CD8-positive, alpha-beta memory T cell (primary cell): ENCODE measurements at places on chromosomes 2 and 18.

DNA sequence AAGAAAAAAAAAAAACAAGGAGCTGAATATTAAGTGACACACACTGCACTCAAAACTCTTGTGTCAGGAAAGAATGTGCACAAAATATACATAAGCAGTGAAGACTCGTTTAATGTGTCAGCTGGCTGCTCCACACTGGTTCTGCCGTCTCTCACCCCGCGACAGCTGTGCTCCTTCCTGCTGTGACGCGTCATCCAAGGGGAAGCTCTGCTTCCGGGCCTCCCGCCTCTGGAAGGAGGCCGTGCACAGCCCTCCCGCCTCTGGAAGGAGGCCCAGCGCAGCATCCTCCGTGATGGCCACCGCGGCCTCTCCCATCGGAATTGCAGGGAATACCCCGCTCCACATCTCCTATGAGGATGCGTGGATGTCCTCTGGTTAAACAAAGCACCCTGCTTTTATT, 151.0 kb downstream of the HDAC4 start:
- DNase-seq, result no peak

GRCh38 chr2:206160125-206160806, 571 bp downstream of the EEF1B2 start:
- no peak for DNase-seq

GRCh38 chr2:205494537-205495235, 187.6 kb upstream of the NRP2 start:
- DNase-seq, result no peak

- no peak for DNase-seq
These were observed 179.1 kb downstream of the ERBB4 start for GRCh38 chr2:212359425-212360067.

GRCh38 chr2:181991171-181991885, 5.7 kb downstream of the PPP1R1C start:
- DNase-seq, result no peak

- DNase-seq, result no peak
These were observed 62.9 kb upstream of the CYRIA start for GRCh38 chr2:16728351-16729136.

DNA sequence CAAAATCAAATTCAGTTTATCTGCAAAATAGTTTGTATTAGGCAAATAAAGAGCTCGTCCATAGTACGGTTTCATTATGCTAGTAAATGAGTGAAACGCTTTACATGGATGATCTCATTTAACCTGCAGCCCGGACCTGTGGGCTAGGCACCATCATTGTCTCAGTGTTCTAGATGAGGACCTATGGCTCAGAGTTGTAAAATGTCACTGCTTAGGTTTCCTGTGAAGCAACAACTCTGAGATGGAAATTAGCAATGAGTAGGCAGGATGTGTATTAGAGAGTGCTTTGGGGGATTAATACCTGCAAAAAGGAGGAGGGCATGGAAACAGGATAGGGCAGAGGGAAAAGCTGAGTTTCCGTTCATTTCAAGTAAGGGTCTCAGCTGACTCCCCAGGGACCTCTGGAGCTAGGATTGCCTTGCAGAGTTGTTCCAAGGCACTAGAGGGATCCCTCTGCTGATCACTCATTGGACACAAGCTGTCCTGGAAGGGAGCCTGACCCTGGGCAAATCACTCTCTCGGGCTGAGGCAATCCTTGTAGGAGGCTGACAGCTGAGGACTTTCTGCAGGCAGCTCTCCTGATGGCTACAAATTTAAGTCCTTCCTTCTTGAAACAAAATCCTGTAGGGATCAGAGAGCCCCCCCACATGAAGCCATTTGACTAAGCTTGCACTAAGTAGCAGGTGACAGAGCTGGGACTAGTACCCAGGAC, 58.8 kb upstream of the SIX2 start:
- no peak for DNase-seq

GRCh38 chr2:111042261-111042660, 78.5 kb upstream of the BCL2L11 start:
- no peak for DNase-seq

- DNase-seq, result no peak
These were observed 591.3 kb upstream of the SYT4 start for GRCh38 chr18:43868497-43868995.

DNA sequence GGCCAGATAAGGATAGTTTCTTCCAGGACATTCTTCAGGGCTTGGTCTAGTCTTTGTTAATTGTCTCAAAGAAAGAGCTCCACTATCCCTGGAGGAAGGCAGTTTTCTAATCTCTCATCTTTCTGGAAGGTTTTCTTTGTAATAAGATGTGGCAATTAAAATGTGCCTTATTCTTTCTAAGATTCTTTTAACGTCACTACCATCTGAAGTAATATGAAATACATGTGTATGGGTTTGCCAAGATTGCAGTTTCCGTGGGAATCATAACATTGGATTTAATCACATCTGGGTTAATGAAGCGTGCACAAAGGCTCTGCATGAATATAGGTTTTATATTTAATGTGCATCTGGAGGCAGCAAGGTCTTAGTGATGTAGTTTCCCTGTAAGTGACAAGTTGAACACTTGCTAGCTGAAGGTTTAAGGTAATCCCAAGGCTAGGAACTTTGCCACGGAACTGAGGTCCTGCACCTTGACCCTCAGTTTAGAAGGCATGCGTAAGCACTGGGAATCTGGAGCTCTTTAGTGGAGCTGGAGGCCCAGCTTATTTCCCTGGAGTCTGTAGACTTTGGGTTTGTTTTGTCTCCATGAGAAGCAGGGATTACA, 25.7 kb downstream of the DIS3L2 start:
- no peak for DNase-seq
